ENCODE measurements at places on chromosomes 6 and 20.
A peak's percentile ranks its signal among the peaks of the same experiment; 100 is the strongest.

GRCh38 chr6:78476561-78476960 is 390.8 kb upstream of the IRAK1BP1 start:
- no peak for DNase-seq

DNA sequence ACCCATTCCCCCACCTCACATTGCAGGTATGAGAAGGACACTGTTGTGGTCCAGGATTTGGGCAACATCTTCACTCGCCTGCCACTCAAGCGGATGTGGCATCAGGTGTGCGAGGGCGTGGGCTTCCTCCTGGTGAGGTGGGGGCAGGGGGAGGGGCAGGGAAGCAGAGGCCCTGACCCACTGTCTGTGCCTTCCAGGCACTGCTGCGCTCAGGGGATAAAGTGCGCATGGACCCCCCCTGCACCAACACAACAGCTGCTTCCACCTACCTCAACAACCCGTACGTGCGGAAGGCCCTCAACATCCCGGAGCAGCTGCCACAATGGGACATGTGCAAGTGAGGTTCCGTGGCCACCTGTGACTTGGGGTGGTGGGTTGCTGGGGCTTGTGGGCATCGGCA is 3.7 kb downstream of the CTSA start:
- no peak for DNase-seq

- no peak for DNase-seq
Measured at GRCh38 chr6:136335736-136336363, 46.2 kb upstream of the BCLAF1 start.

DNA sequence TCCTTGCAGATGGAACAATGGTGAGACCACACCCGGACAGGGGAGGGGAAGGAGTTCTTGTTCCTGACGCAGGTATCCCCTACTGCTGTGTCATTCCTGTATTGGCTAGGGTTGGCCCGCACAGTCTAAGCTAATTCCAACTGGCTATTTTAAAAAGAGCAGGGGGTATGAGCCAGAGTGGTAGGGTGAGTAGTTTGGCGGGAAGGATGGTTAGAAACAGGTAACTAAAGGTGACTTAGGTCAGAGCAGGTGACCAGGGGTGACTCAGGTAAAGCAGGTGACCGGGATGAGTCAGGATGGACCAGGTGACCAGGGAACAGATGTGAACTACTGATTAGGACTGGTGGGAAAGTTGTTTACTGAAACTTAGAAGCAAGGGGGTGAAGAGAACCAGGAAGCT is 58.0 kb downstream of the ZNF292 start:
- DNase-seq = no peak

DNA sequence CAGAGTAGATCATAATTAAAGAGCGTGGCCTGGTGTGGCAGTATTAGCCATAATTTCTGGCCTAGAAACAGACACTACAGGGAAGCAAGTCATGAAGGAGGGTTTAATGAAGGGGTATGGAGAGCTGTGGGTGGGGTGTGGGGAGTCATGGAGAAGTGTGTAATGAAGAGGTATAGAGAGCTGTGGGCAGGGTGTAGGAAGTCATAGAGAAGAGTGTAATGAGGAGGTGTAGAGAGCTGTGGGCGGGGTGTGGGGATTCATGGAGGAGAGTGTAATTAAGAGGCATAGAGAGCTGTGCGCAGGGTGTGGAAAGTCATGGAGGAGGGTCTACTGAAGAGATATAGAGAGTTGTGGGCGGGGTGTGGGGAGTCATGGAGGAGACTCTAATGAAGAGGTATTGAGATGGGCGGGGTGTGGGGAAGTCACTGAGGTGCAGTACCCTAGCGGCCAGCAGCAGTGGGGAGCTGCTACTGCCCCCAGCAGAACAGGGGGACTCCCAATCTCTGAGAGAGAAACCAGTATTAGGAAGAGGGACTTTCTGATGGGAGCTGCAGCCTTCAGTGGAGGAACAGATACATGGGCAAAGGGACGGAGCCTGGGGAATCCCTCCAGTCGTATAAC is 145.4 kb upstream of the FOXA2 start:
- DNase-seq = no peak

- no peak for DNase-seq
Measured at GRCh38 chr20:4645109-4645508, 76.6 kb upstream of the PRND start.

- DNase-seq = no peak
Measured at GRCh38 chr6:109014606-109015005, 80.0 kb downstream of the SESN1 start.

DNA sequence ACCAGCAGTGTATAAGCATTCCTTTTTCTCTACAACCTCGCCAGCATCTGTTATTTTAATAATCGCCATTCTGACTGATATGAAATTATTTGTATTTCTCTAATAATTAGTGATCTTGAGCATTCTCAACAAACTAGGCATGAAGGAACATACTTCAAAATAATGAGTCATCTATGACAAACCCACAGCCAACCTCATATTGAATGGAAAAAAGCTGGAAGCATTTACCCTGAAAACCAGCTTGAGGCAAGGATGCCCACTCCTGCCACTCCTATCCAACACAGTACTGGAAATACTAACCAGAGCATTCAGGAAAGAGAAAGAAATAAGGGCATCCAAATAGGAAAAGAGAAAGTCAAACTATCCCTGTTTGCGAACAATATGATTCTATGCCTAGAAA is 390.6 kb upstream of the ID4 start:
- no peak for DNase-seq

GRCh38 chr6:81890846-81891245 is 138.4 kb upstream of the TENT5A start:
- DNase-seq = no peak

DNA sequence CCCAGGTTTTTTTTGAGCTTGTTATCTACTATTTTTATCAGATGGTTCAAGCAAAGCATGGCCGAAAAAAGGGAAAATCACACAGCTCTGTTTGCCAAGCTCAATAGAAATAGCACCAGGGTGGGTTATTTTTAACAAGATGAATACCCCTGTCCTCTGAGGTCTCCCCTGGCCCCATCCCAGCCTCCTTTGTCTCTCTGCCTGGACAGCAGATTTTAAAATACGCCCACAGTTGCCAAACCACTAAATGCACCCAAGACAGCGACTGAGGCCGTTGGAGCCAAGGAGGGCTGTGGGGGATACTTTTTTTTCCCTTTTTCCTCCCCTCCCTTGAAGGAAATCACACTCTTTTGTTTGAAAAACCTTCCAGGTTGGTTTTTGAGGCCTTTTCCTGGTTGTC is 106.6 kb downstream of the VEGFA start:
- DNase-seq = no peak

- DNase-seq = no peak
Measured at GRCh38 chr6:38479331-38479730, 160.4 kb downstream of the BTBD9 start.

GRCh38 chr20:58374027-58374850 is 14.8 kb upstream of the VAPB start:
- no peak for DNase-seq

DNA sequence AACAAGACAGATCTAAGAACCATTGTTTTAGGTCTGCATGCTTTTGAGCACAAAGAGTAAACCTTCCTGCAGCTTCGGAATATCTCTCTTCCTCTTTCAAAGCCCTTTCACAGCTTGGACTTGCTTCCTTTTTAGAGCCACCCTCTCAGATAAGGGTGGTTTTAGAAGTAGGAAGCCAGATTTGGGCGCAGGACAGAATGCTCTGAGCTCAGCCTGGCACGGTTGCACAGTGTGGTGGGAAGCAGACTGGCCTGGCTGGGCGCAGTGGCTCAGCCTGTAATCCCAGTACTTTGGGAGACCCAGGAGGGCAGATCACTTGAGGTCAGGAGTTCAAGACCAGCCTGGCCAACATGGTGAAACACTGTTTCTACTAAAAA is 35.6 kb upstream of the PNRC1 start:
- DNase-seq = no peak

GRCh38 chr20:25246182-25246999 is 1.5 kb upstream of the PYGB start:
- DNase-seq = no peak

DNA sequence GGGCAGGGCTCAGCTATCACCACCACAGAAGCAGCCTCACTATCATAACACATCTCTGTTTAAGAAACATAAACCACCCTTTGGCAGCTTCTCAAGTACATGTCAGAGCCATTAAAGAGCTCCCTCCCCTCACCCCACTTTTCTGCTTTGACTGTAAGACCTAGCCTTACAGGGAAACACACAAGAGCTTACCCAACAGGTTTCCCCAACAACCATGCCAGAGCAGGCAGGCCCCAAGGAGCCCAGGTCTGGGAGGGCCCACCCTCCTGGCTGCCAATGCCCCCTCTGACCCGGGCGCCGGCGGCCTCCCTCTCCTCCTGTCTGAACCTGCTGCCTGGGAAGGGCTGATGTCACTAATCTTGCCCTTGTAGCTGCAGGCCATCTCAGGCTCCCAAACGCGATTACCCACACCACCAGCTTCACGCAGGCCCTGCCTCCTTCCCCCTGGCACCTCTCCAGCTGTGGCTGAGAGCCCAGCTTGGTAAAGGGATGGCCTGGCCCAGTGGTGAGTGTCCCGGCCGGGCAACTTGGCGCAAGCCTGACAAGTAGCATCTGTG is 402.0 kb downstream of the MAFB start:
- no peak for DNase-seq

- DNase-seq = no peak
Measured at GRCh38 chr20:59985864-59986263, 27.6 kb downstream of the CDH26 start.

GRCh38 chr6:33277663-33278391 is 904 bp downstream of the B3GALT4 start:
- no peak for DNase-seq

DNA sequence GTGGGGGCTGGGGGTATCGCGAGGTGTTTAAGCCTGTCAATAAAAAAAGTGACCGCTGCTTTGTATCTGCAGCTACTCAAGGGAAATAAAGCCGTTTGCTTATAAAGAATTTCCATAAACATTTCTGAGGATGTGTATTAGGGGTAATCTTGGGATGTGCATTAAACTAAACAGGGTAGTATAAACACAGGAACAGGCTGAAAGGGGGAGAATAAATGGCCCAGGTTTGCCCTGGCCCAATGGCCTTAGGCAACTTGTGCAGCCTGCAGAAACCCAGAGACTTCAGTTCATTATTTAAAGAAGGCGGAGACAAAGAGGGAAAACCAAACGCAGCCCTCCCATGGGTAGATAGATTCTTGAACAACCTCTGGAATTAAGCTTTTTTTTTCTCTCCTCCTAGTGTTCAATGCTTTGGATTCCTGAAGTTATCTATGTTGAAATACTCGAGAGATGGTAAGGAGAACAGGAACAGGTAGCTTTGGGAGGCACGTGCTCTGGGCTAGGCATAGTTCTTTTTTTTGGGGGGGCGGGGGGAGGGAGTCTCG is 35.6 kb upstream of the SALL4 start:
- no peak for DNase-seq

DNA sequence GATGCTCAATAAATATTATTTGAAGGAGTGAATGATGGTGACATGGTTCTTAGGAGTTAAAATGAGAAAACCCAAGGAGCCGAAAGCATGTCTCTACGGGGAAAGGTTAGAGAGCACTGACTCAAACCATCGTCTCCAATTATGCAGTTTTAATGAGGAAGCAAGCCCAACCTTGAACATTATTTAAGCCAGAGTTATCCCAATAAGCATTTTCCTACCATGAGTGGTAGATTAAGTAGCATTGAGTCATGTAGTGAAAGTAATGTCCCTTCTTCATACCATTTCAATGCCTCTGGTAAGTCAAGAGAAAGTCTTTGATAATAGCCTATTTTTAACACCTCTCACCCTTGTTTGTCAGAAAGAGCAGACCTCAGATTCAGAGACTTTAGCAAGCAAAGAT is 13.5 kb downstream of the TSHZ2 start:
- DNase-seq = no peak

GRCh38 chr6:74654296-74654695 is 551.6 kb downstream of the COL12A1 start:
- no peak for DNase-seq

GRCh38 chr6:151443911-151444621 is 7.9 kb downstream of the RMND1 start:
- no peak for DNase-seq

GRCh38 chr6:49915035-49915434 is 48.7 kb upstream of the CRISP1 start:
- no peak for DNase-seq

GRCh38 chr20:1568163-1568490 is 10.6 kb upstream of the SIRPD start:
- no peak for DNase-seq

DNA sequence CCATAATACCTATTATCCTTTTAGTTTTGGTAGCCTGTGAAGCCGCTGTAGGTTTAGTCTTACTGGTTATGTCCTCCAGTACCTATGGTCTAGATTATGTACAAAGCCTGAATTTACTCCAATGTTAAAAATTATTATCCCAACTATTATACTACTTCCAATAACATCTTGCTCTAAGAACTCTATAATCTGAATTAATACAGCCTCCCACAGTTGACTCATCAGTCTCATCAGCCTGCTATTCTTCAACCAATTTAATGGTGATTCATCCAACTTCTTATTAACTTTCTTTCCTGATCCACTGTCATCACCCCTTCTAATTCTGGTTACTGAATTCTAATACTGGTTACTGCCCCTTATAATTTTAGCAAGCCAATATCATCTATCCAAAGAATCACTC is 370.3 kb upstream of the OPRM1 start:
- DNase-seq = no peak

DNA sequence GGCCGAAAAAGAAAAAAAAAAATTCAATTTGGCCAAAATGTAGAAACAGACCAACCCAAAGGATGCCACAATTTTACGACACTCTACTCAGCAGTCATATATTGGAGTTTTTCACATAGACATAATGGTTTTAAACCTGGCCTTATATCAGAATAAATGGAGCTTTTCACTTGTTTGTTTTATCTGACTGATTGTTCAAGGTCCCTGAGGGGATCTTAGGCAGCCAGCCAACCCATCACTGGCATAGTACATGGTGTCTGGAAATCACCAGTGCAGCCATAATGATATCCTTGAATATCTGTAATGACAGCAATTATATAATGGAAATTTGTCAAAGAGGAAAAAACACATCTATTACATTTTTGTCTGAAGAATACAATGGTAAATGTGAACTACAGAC is 96.9 kb downstream of the PRSS35 start:
- peak; percentile 97 for DNase-seq

DNA sequence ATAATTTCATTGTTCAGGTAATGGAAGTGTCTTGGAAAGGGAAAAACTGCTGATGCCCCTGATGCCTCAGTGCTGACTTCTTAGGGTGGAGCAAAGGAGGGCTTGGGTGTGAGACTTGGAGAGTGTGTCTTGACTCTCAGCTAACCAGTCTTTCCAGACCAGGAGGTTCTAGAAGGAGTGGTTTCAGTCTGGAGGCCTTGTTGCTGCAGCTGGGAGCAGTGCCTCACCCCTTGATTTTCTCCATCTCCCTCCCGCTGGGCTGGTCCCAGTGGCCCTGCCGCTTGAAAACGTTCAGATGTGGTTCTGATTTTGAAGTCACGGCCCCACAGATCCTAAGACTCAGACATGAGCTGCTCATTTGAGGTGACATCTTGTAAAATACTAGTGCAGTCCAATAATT is 5.4 kb downstream of the DSP start:
- DNase-seq = no peak

DNA sequence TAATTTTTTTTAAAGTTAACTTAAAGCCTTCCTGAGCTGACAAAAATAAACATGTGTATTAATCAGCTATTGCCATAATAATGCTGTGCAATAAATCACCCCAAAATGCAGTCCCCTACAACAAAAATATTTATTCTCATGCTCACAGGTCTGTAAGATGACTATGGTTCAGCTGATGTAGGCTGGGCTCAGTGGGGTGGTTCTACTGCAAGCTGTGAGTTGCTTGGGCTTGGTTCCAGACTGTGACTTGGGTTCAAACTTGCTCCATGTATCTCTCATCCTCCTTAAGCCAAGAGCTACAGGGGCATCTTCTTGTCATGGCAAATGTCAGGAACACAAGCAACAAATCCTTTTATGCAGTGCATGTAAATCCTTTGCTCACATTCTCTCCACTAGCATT is 644.3 kb downstream of the KIF16B start:
- no peak for DNase-seq
